ENCODE measurements at places on chromosomes 12 and 14.

- DNase-seq, result no peak
Measured at GRCh38 chr12:129269756-129270495, 416.6 kb downstream of the GLT1D1 start.

DNA sequence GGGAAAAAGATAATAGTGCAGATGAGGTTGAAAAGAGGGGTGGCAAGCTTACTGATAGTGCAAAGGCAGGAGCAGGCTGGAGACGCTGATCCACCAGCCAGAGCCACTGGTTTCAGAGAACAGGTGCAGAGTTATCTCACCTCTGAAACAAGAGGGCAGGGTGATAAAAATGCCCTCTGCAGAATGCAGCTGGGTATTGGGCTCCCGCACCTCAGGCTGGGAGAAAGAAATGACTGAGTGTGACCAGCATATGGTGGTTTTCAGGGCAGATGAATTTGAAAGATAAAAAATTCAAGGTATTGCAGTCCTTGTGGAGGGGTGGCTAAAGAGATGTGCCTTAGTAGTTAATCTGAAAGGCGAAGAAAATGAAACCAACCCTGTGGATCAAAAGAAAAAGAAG, 2.9 kb upstream of the TMEM30B start:
- DNase-seq, result no peak

GRCh38 chr14:28243600-28243999, 523.0 kb upstream of the FOXG1 start:
- no peak for DNase-seq

GRCh38 chr14:94805680-94806288, 35.9 kb upstream of the GSC start:
- DNase-seq, result no peak

DNA sequence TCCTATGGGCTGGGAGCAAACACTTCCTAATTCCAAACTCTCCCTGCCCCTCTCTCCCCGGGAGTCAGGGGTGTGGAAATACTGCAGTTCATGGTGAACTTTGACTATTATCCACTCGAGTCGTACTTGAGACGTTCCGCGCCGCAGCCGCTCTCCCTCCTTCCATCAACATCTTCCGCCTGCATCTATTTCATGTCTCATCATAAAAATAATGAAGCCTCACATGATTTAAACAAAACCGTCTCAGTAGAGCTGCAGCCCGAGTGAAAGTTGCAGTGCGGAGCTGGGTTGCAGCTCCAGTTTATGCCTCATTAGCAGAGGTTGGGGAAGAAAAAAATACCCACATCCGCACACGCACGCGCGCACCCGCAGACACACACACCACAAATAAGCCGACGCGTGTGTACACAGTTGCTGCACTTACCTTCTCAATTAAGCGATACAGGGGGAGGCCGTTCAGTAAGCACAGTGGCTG, 283 bp downstream of the LMO3 start:
- no peak for DNase-seq

DNA sequence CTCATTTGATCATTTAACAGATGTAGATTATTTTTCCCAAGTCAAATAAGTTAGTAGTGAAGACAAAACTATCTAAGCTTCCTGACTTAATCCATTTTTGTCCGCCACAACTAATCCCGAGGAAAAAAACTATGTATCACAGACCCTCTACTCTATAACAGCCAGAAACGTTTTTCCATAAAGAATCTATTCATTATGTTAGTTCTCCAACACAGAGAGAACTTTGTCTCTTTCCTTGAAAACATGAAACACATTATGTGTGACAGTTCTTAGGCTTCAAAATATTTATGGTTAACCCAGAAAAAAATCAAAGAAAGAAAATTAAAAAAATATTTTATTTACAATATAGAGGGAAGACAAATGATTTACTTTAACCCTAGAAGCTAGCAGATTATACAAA, 100.1 kb downstream of the PLEKHG7 start:
- no peak for DNase-seq

GRCh38 chr12:52688481-52688880, 8.3 kb upstream of the KRT1 start:
- DNase-seq, result no peak

DNA sequence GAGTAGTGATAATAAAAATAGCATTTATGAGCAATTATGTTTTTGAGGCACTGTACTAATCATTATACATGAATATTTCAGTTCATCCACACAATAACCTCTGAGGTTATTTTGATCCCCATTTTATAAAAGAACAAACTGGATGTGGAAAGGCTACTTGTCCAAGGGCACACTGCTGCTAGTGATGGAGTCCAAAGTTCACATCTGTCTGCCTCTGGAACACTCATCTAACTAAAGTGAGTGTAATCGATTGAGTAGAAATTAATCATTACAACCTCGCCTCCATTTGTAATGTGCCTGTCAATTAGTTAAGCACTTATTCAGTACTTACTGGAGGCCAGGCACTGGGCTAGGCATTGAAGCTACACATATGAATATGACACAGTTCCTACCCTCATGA, 55.4 kb downstream of the TMEM260 start:
- no peak for DNase-seq

- no peak for DNase-seq
Measured at GRCh38 chr12:26162905-26163304, 32.5 kb upstream of the SSPN start.

DNA sequence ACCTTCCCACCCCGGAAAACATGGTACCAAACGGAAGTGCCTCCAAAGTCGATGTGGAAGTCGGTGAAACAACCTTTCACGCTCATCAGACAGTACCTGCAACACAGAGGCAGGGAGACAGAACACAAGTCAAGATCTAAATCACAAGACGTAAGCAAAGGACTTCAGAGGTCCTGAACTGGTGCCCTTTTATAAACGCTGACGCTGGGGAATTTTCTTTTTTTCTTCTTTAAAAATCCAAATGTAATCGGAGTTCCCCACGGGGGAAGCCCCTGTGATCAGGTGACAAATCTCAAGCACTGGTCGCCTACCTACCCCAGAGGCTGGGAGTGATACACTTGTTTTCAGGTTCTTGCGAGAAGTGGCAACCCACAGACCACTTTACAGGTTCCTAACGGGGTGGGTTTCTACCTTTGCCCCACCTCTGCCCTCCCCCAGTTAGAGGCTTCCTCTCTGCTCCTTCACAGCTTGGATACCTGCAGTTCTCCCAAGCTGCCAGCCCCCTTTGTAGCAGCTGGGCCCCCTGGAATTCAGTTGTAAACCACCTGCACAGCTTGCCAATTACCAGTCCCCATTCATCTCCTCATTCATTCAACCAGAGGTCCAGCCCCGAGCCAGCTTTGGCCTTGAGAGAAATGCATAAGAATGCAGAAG, 46.2 kb downstream of the KDM2B start:
- peak; percentile 95 for DNase-seq

GRCh38 chr14:68846466-68846865, 53.6 kb upstream of the ZFP36L1 start:
- no peak for DNase-seq

DNA sequence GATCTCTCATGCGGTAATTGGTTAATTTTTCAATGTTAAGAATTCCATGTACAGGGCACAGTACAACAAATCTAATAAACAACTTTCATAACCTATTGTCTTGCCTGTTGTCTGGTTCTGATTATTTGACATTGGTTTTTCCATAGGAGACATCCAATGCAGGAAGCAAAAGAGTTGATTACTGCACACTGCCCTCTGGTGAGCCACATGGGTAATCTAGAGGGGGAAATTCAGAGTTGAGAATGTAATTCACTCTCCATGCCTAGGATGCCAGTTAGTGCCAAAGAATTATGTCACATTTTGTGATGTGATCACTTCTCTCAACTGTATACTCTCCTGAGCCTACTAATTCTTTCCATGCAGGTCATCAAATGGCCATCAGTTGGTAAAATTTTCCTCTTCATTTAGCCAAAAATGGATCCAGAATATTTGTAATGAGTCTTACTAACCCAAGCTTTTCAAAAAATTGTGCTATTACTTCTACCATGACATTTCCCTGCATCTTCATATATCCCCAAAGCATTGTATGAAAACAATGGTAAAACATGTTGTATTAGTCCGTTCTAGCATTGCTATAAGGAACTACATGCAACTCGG, 17.7 kb upstream of the CCDC91 start:
- no peak for DNase-seq

DNA sequence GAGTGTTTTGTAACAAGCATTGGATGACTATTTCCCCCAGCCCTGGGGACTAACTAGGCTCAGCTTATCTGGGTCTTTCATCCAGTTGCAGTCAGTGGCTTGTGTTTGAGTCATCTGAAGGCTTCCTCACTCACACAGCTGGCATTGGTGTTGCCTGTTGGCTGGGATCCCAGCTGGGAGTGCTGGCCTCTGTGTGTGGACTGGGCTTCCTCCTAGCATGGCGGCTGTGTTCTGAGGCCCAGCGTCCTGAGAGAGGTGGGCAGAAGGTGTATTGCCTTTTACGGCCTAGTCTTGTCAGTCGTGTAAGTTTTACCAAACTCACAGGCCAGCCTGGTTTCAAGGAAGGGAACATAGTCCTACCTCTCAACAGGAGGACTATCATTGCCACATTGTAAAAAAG, 28.3 kb upstream of the PPP2R5C start:
- no peak for DNase-seq

- DNase-seq, result no peak
Measured at GRCh38 chr14:58238252-58239243, 6.1 kb upstream of the PSMA3 start.

DNA sequence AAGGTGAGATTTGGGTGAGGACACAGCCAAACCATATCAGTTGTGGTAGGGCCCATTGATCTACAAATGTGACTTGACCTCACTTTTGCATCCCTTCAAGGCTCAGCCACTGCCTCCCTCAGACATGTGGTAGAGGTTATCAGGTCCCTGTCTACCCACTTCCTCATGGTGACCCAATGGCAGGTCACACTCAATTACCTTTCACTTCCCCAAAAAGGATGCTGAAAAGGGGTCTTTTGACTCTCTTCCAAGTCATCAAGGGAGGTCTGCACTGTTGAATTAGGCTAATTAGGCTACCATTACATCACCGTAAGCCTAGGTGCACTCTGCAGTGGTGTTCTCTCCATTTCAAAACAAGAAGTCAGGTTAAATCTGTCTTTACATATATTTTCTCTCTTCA, 22.6 kb upstream of the DRAM1 start:
- DNase-seq, result no peak

DNA sequence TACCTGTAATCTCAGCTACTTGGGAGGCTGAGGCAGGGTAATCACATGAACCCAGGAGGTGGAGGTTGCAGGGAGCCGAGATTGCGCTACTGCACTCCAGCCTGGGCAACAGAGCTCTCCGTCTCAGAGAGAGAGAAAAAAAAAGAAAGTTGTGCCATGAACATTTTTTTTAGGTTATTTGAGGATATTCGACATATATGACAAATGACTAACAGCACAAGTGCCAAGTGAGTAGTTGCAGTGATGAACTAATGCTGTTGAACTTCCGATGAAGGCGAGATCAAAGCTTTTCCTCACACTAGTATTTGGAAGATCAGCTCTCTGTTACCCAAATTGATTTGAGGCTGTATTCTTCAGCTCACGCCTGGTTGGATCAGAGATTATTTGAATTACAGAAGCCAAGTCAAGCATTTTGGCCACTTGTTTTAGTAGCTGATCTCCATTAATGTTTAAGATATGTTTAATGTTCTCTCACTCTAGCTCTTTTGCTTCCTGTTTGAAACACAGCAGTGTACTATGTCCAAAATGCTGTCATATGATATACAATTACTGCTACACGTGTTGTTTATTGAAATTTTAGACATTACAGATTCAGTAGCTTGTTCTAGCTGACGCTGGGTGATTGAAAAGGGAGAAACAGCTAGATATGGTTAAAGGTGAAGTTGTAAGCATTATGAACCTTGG, 43.4 kb downstream of the WDR20 start:
- no peak for DNase-seq

DNA sequence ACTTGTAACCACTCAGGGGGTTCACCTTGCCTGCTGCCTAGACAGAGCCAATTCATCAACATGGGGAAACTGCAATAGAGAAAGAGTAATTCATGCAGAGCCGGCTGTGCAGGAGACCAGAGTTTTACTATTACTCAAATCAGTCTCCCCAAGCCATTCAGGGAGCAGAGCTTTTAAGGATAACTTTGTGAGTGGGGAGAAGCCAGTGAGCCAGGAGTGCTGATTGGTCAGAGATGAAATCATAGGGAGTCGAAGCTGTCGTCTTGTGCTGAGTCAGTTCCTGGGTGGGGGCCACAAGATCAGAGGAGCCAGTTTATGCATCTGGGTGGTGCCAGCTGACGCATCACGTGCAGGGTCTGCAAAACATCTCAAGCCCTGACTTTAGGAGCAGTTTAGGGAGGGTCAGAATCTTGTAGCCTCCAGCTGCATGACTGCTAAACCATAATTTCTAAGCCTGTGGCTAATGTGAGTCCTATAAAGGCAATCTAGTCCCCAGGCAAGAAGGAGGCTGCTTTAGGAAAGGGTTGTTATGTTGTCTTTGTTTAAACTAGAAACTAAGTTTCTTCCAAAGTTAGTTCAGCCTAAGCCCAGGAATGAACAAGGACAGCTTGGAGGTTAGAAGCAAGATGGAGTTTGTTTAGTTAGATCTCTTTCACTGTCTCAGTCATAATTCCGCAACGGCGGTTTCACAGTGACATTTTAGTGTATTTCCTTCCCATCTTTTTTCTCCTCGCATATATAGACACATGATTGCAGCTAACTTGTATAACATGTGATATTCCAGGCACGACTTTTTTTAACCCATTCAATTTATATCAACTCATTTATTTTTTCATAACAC, 68.9 kb upstream of the NCOR2 start:
- DNase-seq, result peak; percentile 31

- DNase-seq, result no peak
Measured at GRCh38 chr12:121391619-121392324, 8.1 kb upstream of the RNF34 start.

- DNase-seq, result no peak
Measured at GRCh38 chr14:68284333-68284732, 464.8 kb downstream of the RAD51B start.

GRCh38 chr12:66915306-66915904, 236.5 kb upstream of the GRIP1 start:
- DNase-seq, result no peak

DNA sequence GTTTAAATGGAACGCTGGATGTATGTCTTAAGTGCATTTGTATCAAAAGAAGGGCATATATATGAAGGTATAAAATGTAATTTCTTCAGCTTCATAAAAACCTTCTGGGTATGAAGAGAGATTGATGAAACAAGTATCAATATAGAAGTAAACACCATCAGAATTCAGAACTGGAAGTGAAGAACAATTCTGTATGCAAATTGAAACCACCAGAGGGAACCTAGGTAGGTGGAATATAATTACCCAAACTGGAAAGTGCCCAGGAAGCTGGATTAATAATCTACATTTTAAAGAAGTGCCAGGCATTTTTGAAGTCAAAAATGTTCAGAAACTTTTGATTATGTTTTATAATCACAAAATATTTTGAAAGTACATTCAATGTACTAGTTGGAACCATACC, 336.2 kb upstream of the GARIN6 start:
- DNase-seq, result no peak

DNA sequence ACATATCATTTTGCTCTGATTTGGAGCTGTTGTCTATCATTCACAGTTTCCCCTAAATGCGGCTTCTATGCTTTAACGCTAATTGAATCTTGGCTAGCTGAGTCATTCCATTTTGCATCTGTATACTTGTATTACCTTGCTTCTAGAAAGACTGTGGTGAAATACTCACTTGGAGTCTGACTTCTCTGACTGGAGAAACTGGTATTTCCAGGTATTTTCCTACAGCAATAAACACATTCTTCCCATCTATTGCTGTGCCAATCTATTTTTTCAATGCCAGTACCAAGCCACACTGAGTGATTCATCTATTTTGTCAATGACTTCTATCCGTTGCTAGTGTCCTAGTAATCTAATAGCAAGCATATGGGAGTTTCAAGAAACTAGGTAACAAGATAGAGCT, 76.0 kb upstream of the ST8SIA1 start:
- DNase-seq, result no peak

- DNase-seq, result peak; percentile 26
Measured at GRCh38 chr12:51392556-51393237, 1.5 kb upstream of the GALNT6 start.
